ENCODE measurements at places on chromosomes 4 and X.

GRCh38 chrX:51395480-51395809, 62.8 kb downstream of the NUDT10 start:
- no peak for DNase-seq

DNA sequence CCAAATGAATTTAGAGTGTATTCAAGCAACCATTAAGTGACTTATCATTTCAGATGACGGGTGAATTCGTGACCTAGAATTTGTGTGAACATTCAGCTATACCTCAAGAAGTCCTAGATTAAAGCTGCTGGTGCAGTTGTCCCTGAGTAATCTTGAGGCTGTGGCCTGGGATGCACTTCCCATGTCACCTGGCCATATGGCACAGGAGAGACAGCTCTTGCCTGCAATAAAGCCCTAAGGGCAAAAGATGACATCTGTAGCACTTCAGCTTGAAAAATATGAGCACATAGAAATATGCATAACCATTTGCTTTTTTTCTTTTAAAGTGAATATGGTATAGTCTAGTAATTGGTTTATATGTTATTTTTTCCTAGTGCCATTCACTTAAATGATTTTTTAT, 125.8 kb downstream of the FHDC1 start:
- no peak for DNase-seq

- peak; percentile 15 for DNase-seq
Observed at GRCh38 chrX:67568769-67569168, 24.9 kb downstream of the AR start.

- DNase-seq = no peak
Observed at GRCh38 chr4:87330761-87331160, 8.1 kb upstream of the HSD17B13 start.

GRCh38 chr4:90207887-90208454, 80.8 kb downstream of the CCSER1 start:
- no peak for DNase-seq

- no peak for DNase-seq
Observed at GRCh38 chr4:168846414-168846813, 163.6 kb downstream of the CBR4 start.

GRCh38 chr4:119477412-119478053, 151.1 kb downstream of the PDE5A start:
- no peak for DNase-seq

DNA sequence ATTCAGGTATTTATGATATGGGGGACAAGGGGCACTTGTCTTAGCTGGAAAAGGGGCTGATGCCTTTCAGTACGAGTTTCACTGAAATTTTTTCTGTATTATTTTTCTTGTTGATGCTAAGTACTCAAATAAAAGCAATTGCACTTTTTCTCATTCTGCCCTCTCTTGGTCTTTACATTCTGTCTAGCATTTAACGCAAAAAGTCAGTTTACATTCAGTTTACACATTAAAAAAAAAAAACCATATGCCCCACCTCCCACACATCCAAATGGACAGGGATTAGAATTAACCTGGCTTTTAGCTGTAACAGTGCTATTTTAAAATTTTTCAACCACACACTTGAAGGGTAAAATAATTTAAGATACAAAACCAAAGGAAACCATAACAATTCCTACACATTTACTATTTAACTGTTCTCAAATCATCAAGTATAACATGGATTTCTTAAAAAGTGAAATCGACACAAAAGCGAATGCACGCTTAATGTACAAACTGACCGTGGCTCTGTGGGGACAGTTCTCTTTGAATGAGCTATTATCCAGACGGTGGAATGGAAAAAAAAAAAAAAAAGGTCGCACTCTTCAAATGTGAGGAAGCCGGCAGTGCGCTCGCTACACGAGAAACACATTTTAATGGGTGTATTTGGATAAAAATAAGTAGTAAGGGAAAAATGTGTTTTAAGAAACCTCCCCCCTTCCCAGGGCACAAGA, 1.4 kb downstream of the AMMECR1 start:
- no peak for DNase-seq

- DNase-seq = peak; percentile 75
Observed at GRCh38 chr4:86895692-86896488, 3.7 kb upstream of the C4orf36 start.

DNA sequence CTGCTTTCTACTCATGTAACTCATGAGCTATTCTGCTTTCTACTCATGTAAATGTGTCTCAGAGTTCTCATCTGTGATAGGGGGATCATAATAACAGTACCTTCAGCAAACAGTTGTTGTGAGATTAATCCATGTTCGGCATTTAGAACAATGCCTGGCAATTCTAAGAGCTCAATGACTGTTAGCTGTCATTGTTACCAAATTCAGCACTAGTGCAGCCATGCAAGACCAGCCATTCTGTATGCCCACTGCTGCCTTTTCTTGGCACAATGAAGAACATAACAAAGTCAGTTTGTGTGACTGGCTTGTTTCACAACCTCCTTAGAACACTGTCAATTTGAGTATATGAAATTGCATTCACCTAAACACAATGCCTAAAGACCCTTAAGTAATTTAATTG, 163.2 kb downstream of the ANK2 start:
- no peak for DNase-seq

DNA sequence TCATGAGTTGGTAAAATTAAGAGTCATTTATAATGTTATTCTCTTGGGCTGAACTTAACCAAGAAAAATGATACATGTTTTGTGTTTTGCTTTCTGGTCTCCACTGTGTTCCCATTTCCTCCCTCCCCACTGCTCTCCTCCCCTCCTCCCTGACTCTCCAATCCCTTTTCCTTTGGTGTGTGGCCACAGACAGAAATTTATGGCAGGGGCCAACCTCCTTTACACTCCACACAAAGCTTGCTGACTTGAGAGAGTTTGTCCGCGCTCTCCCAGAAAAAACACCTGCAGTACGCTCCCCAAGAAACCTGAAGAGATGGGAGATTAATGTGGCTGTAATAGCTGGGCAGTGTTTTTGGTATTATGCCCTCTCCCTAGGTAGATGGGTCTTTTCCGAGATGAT, 88.9 kb downstream of the ALPK1 start:
- no peak for DNase-seq

DNA sequence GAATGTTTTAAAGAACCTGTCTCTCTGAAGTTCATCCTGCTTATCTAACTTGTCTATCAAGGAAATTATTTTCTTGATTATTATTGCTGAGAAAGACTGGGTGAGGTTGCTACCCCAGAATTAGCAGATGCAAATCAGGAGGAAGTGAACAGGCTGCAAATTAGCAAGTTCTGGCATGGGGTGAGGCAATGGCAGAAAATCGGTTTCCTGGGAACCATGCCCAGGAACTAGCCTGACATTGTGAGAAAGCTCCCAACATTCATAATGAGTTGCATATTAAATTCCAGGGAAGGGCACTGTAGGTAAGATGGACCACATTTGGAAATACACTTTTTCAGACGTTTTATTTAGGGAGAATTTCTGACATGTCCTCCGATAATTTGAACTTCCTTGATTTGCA, 11.6 kb downstream of the ARSF start:
- no peak for DNase-seq

DNA sequence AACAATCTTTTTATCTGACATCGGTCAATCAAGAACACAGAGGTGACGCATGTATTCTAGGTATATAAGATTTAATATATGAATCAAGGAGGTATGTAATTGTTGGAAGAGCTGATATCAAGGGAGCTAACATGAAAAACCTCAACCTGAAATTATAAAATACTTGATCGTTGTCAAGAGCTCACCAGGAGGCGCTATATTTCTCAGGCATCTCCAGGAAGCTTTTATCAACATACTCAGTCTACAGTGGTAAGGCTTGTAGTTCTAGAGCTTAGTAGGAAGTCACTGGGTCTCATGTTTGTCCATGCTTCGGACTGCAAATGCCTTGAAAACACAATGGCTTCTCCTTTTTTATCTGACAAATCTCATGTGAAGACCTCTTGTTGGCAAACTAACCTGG, 156.1 kb downstream of the GRXCR1 start:
- DNase-seq = no peak

GRCh38 chrX:155766321-155766720, 114.8 kb upstream of the VAMP7 start:
- no peak for DNase-seq

GRCh38 chr4:163492951-163493504, 1.5 kb upstream of the TMA16 start:
- DNase-seq = peak; percentile 18

- DNase-seq = no peak
Observed at GRCh38 chrX:9767375-9767774, 1.7 kb upstream of the GPR143 start.

DNA sequence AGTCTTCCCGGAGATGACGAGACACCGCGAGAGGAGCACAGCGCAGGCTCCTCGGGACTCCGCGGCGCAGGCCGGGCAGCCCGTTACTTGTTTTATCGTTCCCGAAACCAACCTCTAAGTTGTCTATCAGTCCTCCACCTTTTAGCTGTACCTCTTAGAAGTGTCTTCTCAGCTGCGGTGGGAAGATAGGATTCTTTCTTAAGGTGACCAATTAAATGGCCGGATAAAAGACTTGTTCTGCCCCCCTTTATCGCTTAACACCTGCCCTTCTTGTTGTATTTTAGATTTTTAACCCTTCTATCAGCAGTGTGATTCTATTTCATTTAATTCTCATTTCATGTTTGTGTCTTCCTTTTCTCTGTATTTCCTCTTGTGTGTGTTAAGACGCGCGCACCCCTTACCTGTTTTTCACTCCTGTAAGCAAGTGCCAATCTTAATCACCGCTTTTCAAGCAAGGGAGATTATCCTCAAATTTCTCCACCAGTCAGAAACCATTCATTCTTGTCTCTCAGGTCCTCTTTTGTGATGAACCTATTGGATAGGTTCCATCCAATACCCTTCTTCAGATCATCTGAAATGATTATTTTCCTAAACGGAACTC, at the start of gene SLC9B2:
Gene SLC9B2 (minus strand): TSS at position 15 of the 601 bp plus-strand sequence. CDS start 9,211 bp downstream, outside the sequence.
- DNase-seq = no peak

DNA sequence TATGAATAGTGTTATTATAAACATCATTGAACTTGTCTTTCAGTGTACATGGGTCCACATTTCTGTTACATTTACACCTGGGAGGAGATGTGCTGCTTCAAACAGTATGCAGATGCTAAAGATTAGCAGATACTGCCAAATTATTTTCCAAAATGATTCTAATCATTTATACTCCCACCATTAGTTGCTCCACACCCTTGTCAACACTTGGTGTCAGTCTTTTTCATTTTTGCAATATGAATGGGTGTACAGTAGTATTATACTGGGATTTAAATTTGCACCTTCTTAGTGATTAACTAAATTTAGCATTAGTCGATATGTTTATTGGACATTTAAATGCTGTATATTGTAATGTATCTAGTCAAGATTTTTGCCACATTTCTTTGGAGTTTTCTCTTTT, 131.6 kb upstream of the GRID2 start:
- DNase-seq = no peak

GRCh38 chrX:50475208-50475607, 4.6 kb upstream of the DGKK start:
- DNase-seq = no peak

- no peak for DNase-seq
Observed at GRCh38 chr4:8463811-8464210, 23.2 kb downstream of the TRMT44 start.

DNA sequence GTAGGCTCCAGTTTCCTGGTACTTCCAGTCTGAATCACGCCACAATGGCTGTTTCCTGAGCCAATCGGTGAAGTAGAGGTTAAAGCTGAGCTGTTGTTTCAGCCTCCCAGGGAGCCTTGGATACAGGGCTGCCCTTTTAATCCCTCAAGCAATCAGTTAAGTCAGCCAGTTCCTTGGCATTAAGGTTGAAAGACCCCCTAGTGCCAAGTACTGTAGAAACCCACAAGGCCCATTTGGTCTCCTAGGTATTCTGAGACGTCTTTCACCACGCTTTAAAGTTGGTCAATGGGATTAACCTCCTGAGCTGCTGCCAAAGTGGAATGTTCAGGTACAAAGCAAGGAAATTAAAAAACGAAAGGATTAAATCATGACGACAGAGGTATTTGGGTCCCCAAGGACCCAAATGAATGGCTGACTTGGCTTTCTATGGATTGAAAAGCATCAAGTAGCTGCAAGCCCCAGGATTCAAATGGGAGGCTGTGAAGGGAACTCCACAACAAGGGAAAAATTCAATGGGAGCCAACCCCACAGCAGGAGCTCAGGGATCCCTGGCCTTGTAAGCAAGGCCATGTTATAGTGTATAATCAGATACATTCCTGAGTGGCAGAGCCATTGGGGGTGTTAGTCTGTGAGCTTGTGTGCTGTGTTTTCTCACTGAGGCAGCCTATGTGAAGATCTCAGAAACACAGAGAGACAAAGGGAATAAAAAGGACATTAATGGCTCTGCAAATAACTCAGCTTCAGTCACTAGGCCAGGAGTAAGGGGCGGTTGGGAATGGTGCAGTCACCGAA, 86.0 kb downstream of the ATG4A start:
- no peak for DNase-seq

DNA sequence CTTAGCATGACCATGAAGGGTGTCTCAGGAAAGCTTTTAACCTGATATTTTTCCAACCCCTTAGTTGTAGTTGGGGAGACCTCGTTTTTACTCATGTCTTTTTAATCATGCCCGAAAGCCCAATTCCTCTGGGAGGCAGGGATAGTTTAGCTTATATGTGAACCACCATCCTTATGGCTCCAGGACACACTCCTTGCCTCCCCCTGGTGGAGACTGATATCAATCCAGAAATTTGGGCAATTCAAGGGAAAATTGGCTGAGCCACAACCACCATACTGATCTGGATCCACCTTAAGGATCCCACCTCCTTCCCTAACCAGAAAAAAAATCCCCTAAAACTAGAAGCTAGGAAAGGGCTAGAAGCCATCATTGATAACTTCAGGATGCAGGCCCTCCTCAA, 13.4 kb upstream of the COL25A1 start:
- DNase-seq = no peak

GRCh38 chrX:115174548-115174947, 14.7 kb upstream of the RBMXL3 start:
- DNase-seq = no peak

DNA sequence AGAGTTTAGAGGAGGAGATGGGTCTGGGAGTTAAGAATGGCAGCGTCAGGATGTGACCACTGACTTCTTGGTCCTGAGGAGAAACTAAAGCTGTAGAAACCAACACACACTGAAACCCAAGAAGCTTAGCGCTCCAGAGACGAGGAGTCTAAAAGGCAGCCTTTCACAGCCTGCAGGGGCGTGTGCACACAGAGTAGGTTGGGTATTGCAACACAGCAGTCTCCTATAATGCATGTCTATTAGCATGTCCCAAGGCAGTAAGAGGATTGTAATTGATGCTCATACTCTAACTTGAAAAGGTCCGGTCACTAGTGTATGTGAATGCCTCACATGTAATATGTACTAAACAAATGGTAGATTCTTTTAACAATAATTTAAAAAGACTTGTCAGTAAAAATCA, 57.4 kb downstream of the PTTG2 start:
- DNase-seq = no peak

- DNase-seq = no peak
Observed at GRCh38 chrX:151825925-151826485, 86.7 kb upstream of the MAGEA4 start.

DNA sequence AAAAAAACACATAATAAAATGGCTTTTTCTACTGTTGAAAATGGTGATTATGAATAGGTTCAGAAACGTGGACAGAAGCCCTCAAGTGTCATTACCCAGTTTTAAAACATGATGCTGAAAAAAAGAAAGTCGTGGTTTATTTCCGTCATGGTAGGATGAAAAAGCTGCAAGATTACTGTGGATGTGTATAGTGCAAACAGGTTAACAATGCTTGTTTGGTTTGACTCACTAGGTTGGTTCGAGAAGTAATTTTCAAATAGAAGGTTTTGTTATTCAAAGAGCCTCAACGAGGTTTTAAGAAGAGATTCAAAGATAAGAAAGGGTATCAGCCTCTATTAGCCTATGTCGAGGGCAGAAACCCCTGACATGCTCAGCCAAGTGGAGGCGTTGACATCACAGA, 2.5 kb upstream of the RXFP1 start:
- no peak for DNase-seq

- no peak for DNase-seq
Observed at GRCh38 chr4:182832352-182833120, 84.7 kb downstream of the DCTD start.

Measured in inflammatory macrophage treated with lipopolysaccharide for 4 hours (primary cell).